ENCODE measurements at places on chromosomes 2 and 18.

DNA sequence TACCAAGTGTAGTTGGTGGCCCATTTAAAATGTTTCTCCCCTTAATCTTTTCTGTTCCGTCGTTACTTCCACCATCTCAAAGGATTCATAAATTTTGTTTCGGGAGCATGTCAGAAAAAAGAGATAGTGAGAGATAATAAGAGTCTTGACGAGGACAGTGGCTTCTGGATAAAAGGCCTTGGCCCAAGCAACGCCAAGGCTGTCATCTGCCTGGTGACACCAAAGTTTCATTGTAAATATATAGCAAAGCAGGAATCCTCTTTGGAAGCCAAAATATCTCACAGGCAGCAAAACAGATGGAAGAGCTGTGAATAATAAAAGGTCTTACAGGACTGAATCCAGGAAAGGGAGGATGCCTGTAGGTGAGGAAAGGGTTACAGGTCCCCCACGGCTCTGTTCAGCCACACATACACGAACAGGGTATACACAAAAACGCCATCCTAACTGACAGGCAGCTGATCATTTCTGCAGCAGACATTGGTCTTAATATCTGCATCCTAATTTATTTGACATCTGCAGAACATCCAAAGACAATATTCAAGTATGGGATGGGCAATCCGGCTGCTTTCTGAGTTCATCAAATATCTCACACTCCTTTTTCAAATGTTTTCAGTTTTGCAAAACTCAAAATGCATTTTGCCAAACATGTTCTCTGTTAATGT lies 382.8 kb downstream of the OSR1 start:
- DNase-seq, result no peak

DNA sequence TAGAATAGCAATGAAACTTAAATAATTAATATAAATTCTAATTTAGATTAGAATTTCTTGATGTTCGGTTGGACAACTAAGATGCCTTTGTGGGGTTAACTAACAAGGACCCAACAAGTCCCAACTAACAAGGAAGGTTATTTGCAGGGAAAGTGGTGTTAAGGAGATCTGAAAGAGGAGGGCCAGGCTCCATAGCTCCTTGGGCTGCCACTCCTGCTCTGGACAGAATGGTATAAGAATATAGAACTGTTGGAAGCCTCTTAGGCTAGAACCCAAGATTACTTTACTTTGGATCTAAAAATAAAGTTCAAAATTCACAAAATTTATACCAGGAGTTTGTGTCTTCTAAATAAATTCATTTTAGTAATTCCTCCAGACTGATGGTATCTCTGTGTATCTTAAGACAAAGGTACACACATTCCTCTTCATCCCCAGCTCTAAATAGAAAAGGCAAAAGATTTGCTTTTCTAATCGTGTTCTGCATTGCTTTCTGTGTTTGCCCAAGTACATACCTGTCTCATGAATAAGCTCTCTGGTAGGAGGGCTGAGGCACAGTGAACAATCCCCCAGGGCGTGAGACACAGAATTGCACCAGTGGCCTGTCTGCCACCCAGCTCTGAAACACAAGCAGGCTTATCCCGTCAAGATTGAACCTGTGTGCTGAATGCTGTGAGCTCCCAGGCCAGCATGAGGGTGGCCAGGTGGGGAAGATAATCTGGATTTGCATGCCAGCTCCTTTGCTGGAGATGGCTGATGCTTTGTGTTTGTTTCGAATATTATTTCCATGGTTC lies 176.0 kb downstream of the ACKR3 start:
- no peak for DNase-seq

GRCh38 chr2:38592951-38593350 lies 9.8 kb downstream of the HNRNPLL start:
- no peak for DNase-seq

DNA sequence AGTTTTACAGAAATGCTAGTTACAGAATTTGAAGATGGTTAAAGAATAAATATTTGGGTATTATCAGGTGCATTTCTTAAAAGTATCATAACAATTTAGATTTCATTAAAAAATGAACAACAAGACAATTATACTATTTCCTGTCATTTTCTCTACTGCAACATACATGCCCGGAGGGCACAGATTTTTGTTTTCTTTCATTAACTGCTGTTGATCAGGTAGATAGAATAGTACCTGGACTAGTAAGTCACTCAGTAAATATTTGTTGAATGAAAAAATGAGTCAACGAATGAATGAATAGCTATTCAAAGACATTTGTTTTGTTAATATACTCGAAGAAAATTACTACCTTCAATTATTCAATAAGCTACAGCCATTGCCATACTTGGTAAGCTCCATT lies 531.2 kb upstream of the VRK2 start:
- DNase-seq, result no peak
